ENCODE measurements at places on chromosomes 16 and 17.

DNA sequence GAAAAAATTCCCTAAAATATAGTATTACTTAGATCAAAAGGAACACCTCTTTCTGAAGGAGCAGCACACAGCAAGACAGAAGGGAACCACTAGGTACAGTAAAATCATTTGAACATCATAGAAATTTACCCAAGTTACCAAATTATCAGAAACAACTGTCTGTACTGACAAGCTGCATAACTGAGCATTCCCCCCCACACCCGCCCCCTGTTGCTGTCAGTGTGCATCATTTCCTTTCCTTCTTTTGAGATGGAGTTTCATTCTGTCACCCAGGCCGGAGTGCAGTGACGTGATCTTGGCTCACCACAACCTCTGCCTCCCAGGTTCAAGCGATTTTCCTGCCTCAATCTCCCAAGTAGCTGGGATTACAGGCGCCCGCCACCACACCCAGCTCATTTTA is 120.7 kb downstream of the TRIM37 start:
- DNase-seq = no peak

GRCh38 chr17:6028294-6028693 is 41.9 kb upstream of the WSCD1 start:
- DNase-seq = no peak

GRCh38 chr16:68843482-68844210 is at the start of gene TANGO6:
Gene TANGO6 (plus strand): TSS chr16:68843531. CDS start chr16:68843618, 87 bp downstream.
- DNase-seq = peak; percentile 93

GRCh38 chr17:51611585-51611984 is 351.2 kb downstream of the UTP18 start:
- no peak for DNase-seq

DNA sequence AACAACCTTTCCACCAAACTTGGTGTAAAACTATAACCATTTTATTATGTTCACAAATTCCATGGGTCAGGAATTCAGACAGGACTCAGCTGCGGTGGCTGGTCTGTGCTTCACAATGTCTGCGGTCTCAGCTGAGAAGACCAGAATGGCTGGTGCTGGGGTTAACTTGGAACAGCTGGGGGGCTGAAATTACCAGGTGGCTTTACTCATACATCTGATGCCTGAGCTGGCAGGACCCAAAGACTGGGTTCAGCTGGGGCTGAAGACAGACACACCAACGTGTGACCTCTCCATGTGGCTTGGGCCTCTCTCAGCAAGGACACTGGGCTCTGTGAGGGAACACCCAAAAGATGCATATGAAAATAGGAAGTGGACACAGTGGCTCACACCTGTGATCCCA is 5.7 kb upstream of the HID1 start:
- DNase-seq = no peak

GRCh38 chr17:39219647-39220154 is 6.0 kb downstream of the STAC2 start:
- no peak for DNase-seq

GRCh38 chr16:89320782-89321501 is 103.4 kb downstream of the ZNF778 start:
- DNase-seq = no peak

DNA sequence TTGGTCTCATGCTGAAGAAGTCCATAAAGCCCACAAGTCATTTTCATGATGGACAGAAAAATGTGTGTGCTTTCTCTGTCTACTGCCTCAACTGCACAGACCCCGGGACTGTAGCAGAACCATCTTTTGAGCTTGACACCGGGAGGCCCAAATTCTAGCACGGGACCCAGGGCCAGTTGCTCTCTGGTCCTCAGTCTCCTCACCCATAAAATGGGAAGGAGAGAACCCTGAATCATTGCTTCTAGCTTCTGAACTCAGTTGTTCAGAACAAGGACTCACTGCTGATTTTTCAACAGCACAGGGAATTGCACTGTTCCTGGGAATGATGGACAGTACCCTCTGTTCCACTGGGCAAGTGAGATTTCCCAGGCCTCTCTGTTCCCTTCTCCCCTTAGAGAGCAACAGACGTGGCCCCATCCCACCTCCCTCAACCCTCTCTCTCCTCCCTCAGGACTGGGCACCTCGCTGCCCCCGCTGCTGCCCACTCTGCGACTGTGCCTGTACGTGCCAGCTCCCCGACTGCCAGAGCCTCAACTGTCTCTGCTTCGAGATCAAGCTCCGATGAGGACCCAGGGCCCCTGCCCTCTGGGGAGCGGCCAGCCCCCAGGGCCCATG is 2.2 kb upstream of the ALDOA start:
- DNase-seq = no peak

DNA sequence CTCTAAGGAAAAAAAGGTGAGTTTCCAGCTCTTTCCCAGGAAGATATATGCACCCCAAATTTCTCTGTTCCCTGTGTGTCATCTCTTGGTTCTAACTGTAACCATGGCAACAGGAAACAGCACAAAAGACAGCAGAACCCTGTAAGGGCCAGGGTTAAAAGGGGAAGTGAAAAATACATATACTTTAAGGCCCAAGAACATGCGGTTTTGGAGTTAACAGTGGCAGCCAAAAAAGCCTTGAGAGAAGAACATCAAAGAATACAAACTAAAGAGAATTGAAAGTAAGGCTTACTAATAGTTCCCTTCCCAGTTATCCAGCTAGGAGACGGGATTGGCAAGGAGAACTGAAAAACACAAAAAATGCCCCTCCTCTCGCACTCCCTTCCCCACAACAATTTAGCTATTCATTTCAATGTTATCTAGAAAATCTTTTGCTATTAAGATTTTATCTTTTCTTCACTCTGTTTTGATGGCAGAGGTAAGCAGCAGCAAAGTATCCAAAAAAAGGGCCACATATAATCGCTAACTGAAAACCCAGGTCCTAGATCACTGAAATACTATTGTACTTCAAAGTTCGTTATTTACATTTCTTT is 1.5 kb downstream of the SPOP start:
- no peak for DNase-seq

GRCh38 chr16:85605051-85605911 is 7.8 kb upstream of the GSE1 start:
- DNase-seq = no peak

- no peak for DNase-seq
Measured at GRCh38 chr17:1873418-1873817, 43.6 kb downstream of the RPA1 start.

GRCh38 chr17:35372846-35373533 is 431 bp downstream of the SLFN11 start:
- no peak for DNase-seq

DNA sequence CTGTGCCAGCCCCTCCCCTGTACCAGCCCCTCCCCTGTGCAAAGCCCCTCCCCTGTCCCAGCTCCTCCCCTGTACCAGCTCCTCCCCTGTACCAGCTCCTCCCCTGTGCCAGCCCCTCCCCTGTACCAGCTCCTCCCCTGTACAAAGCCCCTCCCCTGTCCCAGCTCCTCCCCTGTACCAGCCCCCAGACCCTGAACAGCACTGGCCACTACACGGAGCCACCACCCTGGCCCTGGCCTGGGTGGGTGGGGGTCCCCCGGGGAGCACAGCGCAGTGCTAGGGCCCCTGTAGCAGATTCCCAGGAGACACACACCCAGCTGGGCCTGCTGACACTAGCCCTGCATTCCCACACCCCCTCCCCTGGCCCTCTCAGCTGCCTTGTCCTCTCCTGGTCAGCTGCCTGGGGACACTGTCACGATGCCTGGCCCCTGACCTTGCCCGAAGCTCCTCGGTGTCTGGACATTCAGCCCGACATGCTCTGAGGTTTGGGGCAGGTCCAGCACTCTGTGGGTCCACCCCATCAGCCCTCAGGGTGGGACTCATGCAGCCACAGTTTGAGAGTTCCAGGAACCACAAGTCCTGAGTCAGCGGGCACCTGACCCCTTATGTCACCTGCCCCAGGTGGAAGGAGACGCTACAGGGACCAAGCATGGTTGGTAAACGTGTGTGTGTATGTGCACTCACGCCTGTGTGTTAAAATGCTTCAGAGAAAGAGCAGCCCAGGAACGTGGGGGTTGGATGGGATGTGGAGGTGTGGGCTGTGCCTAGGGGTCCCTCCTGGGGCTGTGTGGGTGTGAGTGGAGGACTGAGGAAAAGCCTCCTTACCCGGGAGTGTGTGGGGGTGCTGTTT is 114.2 kb downstream of the METRNL start:
- no peak for DNase-seq

DNA sequence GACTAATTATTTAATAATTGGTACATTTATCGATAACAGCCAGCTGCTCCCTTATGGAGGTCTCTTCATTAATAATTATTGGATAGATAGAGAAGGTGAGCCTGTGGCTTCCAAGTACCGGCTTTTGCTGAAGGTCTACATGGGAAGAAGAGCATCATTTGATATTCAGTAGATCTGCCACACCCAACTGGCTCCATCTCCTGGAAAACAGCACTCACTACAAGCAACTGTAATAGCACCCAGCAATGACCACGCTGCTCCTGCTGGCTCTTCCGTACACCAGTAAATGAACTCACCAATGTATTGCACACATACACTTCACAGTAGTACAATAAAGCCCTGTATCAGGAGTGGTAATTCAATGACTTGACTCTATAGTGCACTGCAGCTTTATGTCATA is 19.5 kb downstream of the MARVELD3 start:
- no peak for DNase-seq

GRCh38 chr16:79993629-79994209 is 393.2 kb upstream of the MAF start:
- no peak for DNase-seq

DNA sequence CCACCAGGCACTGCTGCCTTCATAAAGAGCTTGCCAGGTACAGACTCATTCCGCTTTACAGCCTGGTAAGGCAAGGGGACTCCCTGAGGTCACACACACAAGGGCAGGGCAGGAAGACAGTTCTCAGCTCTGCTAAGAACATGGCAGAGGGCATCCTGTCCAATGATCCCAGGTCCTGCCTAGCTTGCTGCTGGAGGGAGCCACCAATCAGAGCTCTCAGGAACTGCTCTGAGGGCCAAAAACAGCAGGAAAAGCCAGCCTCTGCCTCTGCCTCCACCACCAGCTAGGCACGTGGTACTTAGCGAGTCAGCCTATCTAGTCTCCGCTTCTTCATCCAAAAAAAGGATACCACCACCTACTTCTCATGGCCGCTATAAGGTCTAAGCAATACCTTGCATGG is 66.1 kb downstream of the GTF3C1 start:
- DNase-seq = no peak

DNA sequence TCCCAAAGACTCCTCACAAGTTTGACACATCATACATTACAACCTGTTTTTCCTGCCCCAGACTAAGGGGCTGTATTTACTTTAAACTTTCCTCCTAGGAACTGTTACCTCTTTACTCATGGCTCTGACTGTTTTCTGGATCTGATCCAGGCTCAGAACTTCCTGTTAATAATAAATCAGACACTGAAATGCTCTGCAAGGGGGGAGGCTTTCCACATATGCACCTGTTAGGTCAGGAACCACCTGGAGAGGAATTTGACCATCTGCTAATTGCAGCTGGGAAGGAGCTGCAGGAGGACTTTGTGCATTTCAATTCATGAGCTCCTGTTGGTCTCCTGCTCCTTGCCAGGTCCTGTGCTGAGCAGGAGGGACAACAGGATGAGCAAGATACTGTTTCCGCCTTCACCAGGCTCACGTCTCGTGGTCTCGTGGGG is 476.9 kb upstream of the CDH5 start:
- no peak for DNase-seq

GRCh38 chr17:39775031-39775430 is 37.3 kb downstream of the GRB7 start:
- no peak for DNase-seq

- no peak for DNase-seq
Measured at GRCh38 chr17:57284583-57284982, 28.3 kb downstream of the MSI2 start.

DNA sequence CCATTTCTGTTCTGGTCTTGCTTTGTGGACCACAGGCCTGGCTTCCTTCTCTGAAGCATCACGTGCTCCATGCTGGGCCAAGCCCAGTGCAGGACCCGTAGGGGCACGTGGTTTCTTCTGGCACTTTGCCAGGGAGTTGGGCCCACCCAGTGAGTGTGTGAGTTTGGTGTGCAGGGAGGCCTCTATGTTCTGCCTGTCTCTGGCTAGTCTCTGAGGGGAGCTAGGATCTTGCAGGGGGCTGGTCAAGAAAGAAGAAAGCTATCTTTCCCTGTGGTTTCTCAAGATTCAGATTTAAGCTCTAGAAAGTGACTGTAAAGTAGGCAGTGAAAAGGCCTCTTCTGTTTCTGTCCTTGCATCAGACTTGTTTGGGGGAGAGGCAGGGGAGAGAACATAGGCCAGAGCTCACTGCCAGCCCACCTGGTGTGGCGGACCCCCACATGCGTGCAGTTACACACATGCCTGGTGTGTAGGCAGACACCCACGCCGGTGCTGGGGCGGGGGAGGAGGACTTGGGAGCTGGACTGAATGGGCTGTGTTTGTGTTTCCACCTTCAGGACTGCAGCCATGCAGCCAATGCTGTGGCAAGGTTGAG is 11.8 kb downstream of the LASP1 start:
- no peak for DNase-seq

- no peak for DNase-seq
Measured at GRCh38 chr17:72614871-72615626, 477.4 kb downstream of the SLC39A11 start.

DNA sequence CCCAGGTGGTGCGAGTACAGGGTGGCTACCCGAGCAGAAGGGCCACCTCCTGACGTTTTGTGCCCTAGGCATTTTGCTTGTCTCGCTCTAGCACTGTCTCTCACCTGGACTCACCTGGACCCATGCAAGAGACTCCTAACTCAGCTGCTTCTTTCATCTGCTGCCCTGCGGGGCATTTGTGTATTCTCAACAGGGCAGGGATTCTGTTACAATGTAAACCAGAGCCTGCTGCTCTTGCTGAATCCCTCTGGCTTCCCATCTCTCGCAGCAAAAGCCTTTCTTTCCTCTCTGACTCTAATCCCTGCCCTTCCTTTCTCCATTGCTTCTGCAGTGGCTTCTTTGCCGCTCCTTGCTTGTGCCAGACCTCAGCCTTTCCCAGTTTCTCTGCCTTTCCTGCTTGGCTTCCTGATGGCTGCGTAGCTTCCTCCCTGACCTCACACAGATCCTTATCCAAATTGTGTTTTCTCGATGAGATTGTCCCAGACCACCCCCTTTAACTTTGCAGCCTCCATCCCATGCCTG is 10.2 kb downstream of the ARSG start:
- DNase-seq = no peak

DNA sequence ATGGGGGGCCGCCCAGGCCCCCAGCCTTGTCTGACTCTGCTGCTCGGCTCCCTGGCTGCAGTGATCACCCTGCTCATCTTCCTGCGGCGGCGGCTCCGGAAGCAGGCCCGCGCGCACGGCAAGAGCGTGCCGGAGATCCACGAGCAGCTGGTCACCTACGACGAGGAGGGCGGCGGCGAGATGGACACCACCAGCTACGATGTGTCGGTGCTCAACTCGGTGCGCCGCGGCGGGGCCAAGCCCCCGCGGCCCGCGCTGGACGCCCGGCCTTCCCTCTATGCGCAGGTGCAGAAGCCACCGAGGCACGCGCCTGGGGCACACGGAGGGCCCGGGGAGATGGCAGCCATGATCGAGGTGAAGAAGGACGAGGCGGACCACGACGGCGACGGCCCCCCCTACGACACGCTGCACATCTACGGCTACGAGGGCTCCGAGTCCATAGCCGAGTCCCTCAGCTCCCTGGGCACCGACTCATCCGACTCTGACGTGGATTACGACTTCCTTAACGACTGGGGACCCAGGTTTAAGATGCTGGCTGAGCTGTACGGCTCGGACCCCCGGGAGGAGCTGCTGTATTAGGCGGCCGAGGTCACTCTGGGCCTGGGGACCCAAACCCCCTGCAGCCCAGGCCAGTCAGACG is 24.4 kb upstream of the BEAN1 start:
- no peak for DNase-seq

GRCh38 chr17:1412185-1413110 is 12.4 kb upstream of the YWHAE start:
- DNase-seq = no peak

Data from activated CD4-positive, alpha-beta T cell treated with anti-CD3 and anti-CD28 coated beads for 24 hours (primary cell).